Adrenal gland (tissue), 19 donors: ENCODE measurements at places on chromosomes 12 and 14. TPM values are rescaled to one million over a fixed set of nuclear protein-coding genes. Genes with fewer than 3 reads are reported as not detected.

DNA sequence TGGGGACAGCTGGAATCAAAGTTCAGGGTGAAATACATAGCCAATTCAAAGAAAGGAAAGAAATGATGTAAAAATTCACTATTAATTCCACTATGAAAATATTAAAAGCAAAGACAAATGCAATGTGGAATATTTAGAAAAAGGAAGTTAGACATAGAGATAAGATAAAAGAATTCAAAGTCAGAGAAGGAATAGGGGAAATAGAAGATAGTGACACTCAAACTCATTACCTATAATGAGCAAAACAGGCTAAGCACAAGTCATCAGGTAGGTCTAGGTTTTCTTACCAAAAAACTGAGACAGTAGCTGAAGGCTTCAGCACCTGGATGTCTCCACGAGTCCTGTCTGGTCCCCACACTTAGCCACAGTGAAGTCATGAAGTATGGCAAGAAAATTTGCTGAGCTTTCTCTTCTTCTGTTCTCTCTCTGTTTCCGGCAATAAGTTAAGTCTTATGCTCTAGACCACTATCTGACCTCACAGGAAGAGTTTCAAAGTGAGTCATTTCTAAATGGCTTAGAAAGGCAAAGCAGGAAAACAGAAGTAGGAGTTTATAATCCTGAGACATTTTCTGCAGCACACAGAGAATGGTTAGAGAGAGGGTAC lies at the start of gene C3AR1:
C3AR1 (minus strand) TSS at position 369 of the 604 bp plus-strand sequence. CDS start 6,174 bp downstream, outside the sequence.
- no peak for DNase-seq
- peak within 1 kb of the TSS; percentile 55 for H3K27ac ChIP-seq
- peak within 1 kb of the TSS; percentile 25 for H3K4me3 ChIP-seq
- no peaks in the 10 kb centered on the region for H3K4me1 ChIP-seq

DNA sequence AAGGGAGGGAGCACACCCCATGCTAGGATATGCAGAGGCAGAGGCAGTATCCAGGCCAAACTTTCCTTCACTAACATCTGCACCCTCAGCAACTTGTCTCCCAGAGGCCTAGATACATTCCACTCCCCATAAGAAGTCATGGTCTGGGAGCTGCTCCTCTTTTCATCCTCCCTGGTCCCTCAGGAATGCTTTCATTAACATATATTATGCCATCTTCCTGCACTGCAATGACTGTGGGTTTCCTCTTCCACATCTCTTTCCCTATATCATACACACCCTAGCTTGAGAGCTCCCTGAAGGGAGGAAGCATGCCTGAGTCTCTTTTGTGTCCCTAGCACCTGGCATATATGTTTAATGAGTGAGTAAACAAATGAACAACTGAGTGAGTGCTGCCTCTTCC lies 8.6 kb downstream of the DDN start:
- H3K4me1 ChIP-seq = peaks cover 5% of the 10 kb centered on the region
- peaks cover 11% of the 10 kb centered on the region for H3K27me3 ChIP-seq
- H3K36me3 ChIP-seq = no peaks in the 10 kb centered on the region
- no peak overlapping the region for H3K27ac ChIP-seq
- H3K4me3 ChIP-seq = no peak overlapping the region

- DNase-seq = no peak
- H3K27ac ChIP-seq = no peak overlapping the region
- no peaks in the 10 kb centered on the region for H3K4me1 ChIP-seq
- no peaks in the 10 kb centered on the region for H3K27me3 ChIP-seq
- no peaks in the 10 kb centered on the region for H3K36me3 ChIP-seq
These were observed 41.5 kb upstream of the ANKS1B start for GRCh38 chr12:100026241-100026640.

- DNase-seq = no peak
- no peak overlapping the region for H3K27ac ChIP-seq
- peaks cover 6% of the 10 kb centered on the region for H3K4me1 ChIP-seq
These were observed 435.7 kb upstream of the DCN start for GRCh38 chr12:91618281-91618680.

- H3K27me3 ChIP-seq = no peaks in the 10 kb centered on the region
- H3K4me1 ChIP-seq = no peaks in the 10 kb centered on the region
- no peak for DNase-seq
- H3K27ac ChIP-seq = no peak overlapping the region
- H3K36me3 ChIP-seq = no peaks in the 10 kb centered on the region
These were observed 68.7 kb downstream of the EID3 start for GRCh38 chr12:104372061-104372720.

DNA sequence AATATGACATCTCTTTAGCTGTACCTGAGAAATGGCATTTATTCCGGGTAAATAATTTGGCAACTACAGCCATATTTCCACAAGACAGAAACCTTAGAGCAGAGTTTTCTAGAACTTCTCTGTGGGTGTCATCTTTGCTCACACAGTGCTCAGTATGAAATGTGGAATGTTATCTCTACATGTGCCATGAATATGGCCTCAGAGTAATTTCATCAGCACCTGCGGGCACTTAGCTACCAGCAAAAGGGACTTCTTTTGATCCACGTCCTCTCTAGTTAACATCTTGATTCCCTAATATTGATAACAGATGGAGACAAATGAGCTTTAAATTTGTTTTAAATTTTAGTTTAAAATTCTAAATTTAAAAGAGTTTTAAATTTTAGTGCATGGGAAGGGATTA lies 2.9 kb upstream of the ATG14 start:
- H3K4me1 ChIP-seq = peaks cover 20% of the 10 kb centered on the region
- H3K36me3 ChIP-seq = no peaks in the 10 kb centered on the region
- no peak overlapping the region for H3K4me3 ChIP-seq
- H3K27ac ChIP-seq = no peak overlapping the region
- no peak for DNase-seq

Gene VWF
- 51.5 TPM for total RNA-seq

Gene DNAJC22
- total RNA-seq = 0.61 TPM
